Cortex of kidney (tissue), 1 donor: ENCODE measurements at places on chromosomes 16 and 17.

GRCh38 chr16:26747760-26748159, 319.0 kb upstream of the C16orf82 start:
- no peak for DNase-seq

GRCh38 chr17:78313735-78314648, 45.9 kb downstream of the SOCS3 start:
- DNase-seq = no peak

GRCh38 chr17:39224778-39225307, 902 bp downstream of the STAC2 start:
- DNase-seq = no peak

DNA sequence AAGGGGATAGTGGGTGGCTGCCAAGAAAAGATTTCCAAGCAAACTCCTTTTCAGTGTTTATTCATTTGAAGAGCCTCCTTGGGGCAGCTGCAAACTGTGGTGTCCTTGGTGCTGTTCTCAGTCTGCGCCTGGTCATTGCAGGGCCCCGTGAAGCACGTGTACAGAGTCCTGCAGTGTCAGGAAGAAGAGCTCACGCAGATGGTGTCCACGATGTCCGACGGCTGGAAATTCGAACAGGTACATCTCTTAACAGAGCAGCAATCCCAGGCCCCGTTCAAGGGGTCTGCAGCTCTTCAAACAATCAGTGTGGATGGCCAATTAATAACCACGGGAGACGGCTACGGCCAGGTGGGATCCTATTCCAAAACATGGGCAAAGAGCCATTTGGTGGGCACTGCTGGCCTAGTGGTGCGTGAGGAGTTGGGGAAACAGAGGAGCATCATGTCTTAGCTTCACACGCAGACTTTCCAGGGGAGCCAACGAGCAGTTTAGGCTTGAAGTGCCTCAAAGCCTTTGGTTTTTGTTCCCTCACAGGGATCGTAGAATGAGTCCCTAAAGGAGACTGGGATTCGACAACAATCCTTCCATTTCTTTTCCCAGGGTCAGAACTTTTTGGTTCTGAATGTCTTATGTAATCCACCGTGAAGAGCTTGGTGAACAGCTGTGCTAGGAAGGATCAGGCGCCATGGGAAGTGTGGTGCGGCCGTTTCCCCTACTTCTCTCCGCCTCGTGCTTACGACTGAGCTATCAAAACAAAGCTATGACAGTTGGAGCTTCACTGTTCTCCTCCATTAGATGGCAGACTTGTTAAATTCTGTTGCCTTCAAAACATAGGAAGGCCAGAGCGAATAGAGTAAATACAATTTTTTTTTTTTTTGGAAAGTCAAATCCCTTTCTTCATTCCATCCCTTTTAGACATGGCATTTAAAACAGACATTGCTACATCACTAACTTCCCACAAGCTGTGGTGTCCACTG, 12.6 kb downstream of the KCTD2 start:
- no peak for DNase-seq

DNA sequence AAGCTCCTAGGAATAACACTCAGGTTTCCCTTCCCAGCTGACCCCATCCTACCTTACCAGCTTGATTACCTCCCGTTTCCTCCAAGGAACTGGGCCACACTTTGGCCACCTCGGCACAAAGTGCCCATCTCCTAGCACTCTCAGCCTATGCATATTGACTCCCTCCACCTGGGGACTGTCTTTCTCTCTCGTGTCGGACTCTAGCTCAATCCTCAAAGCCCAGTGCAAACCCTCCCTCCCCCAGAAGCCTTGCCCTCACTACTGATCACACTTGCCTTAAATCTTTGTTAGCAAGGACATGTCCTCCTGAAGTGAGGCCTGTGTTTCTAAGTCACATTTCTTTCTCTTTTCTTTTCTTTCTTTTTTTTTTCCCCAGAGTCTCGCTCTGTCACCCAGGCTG, 2.6 kb upstream of the RAB26 start:
- DNase-seq = no peak
